Hippocampal formation (tissue), 2 donors: ENCODE measurements at places on chromosomes 3 and 15.

GRCh38 chr3:139108253-139108969 is 63.7 kb upstream of the PRR23C start:
- no peak for DNase-seq

- no peak for DNase-seq
Observed at GRCh38 chr3:57709031-57709430, 16.2 kb upstream of the DENND6A start.

GRCh38 chr3:61569856-61570580 is 8.6 kb downstream of the PTPRG start:
- DNase-seq = no peak

DNA sequence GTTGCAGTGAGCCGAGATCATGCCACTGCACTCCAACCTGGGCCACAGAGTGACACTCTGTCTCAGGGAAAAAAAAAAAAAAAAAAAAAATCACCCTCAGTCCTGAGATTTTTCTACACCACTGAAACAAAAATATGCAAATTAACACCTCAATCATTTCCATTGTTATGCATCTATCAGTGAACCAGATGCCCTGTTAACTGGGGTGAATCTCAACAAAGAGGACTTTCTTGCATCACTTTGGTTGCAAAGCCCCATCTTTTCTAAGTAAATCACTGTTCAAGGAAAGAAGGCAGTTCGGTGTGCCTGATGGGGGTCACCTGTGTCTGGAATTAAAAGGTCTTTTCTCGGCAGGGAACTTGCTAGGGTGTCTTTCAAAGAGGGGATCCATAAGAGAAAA is 421.6 kb downstream of the EPHB1 start:
- DNase-seq = no peak

- DNase-seq = no peak
Observed at GRCh38 chr3:137024348-137024747, 66.6 kb downstream of the IL20RB start.

DNA sequence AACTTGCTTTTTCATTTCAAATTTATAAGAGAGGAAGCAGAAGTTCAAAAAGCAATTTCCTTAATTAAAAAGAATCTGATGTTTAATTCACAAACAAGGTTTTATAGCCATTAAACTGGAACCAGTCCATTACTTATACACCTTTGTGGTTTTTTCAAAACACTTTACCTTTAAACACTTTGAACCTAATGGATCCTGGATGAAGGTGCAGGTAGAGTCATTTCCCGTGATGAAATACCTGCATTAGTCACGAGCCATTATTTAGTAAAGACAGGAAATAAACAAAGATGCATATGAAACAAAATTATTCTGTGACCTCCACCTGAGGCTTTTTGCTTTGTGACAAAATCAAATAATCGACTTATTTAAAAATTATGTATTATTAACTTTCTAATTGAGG is 341.7 kb upstream of the UBE2E2 start:
- DNase-seq = no peak

DNA sequence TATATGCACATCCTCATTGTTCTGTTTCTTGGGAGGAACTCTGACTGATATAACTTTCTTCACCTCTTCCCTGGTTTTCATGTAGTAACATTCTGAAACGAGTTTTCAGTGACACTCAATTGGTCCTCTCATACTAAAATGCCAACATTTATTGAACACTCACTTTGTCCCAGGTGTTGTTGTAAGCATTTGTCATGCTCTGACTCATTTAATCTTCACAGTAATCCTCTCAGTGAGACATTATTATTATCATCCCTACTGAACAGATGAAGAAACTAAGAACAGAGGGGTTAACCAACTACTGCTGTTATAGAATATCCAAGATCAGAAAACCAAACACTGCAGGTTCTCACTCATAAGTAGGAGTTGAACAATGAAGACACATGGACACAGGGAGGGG is 94.1 kb upstream of the MRPL3 start:
- DNase-seq = no peak

- no peak for DNase-seq
Observed at GRCh38 chr3:160856450-160856849, 100.4 kb downstream of the PPM1L start.

- peak; percentile 6 for DNase-seq
Observed at GRCh38 chr15:91534235-91534634, 319.3 kb upstream of the SLCO3A1 start.

DNA sequence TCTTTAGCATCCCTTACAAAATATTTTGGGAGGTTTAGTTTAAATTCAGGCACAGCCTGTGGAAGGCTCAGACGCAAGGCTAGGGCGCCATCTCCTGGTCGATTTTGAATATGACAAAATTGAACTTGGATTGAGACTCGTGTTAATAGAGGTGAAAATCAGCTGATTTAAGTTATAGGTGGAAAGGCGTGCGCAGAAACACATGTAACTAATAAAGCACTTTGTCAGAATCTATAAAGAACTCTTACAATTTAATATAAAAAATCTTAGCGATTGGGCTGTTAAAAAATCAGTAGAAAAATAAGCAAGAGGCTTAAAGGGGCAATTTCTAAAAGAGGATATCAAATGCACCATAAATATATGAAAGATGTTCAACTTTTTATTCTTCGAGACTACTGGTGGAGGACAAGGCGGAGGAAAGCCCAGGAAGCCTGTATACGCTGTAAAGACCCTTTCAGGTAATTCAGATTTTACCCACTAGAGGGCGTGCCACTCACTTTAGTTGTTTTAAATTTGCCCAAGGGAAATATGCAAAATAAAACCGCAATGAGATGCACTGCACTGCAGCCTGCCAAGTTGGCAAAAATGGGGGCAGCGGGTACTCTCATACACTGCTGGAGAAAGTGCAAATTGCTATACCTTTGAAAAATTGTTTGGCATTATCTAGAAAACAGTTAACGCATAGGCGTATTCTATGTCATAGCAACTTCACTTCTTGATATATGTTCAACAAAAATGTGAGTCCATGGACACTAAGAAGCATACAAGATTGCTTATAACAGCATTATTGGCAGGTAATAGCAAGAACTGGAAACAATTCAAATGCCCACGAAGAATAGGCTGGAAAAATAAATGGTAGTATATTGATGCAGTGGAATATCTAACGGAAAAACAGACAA is 64.7 kb downstream of the SLC30A4 start:
- peak; percentile 77 for DNase-seq

GRCh38 chr3:192826214-192827006 is 91.2 kb downstream of the MB21D2 start:
- DNase-seq = no peak

- DNase-seq = no peak
Observed at GRCh38 chr15:70617076-70617910, 146.1 kb downstream of the UACA start.

DNA sequence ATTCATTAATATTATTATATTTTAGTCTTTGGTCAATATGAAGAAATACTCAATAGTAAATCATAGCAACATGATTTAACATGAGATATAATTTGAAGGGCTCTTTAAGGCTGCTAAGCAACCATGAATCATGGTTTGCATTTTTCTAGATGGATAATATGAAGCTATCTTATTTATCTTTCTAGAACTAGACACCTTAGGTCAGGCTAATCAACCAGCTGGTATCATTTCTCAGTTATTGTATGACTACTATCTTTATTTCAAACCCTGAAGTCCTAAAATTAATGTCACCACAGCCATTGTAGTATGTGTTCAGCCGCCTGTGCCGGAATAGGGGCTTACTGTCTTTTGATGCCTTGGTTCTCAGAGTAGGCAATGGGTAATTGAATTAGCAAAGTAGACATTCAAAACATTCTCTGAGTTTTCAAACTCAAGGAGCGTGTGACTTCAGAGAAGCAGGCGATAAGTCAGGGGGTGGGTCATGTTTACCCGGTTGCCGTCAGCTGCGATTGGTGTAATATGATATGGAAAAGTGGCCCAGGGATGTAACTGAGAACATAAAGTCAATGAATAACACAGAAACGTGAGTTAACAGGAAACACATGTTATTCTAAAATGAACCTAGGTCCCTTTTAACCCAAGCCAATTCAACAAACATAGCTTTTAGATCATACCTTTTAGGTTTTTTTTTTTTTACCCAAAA is 93.4 kb upstream of the CTDSPL start:
- DNase-seq = no peak

GRCh38 chr3:108312656-108313055 is 16.3 kb downstream of the HHLA2 start:
- no peak for DNase-seq

DNA sequence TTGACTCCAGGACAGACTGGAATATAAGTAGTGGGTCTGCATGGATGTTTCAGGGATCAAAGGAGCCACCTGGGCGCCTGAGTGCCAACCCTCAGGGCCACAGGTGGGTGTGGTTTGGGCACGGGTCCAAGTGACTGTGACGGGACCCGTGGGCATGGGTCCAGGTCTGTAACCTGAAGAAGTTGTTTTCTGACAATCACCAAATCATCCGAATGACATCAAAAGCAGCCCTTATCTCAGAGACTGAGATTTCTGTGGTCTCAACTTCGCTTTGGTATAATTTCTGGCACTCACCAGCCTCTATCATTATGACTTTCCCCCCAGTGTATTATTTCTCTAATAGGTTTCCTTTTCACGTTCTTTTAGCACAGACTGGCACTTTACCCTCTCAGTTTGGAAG is 24.4 kb downstream of the RLBP1 start:
- no peak for DNase-seq

- DNase-seq = no peak
Observed at GRCh38 chr3:110995461-110996231, 76.0 kb upstream of the NECTIN3 start.

GRCh38 chr3:194828926-194829325 is 143.2 kb downstream of the FAM43A start:
- DNase-seq = no peak

GRCh38 chr15:74201710-74202420 is 722 bp downstream of the STRA6 start:
- DNase-seq = no peak

DNA sequence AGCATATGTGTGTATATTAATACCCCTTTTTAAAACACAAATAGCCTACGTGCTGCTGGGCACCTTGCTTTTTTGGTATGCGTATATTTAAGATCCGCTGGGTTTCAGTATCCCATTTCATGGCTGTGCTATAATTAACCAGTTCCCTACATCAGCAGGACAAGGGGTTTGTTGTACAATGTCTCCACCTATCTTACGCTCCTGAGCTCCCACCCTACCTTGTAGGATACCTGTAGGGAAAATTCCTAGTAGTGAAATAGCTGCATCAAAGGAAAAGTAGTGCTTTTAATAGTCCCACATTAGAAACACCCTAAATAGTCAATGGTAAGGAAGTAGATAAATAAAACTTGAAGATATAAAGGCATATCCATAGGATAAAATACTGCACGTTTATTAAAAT is 1.4 kb downstream of the MAP6D1 start:
- DNase-seq = peak; percentile 32

DNA sequence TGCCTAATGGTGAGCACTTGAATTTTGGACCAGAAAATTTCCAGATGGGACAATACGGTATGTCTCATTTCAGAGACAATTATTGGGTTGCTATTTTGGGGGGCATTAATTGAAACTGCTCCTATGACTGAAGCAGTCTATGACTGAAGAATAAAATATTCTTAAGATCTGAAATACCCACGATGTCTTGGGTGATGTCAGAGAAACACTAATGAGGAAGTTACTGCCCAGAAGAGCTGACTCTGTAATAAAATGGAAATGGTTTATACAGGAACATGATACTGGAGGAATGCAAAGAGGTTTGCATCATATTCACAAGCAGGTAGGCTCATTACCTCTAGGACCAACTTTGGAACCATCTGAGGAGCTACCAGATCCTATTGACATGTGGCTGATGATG is 68.7 kb downstream of the IL12A start:
- no peak for DNase-seq

- DNase-seq = no peak
Observed at GRCh38 chr3:110710603-110711002, 361.0 kb upstream of the NECTIN3 start.

GRCh38 chr15:89502867-89503595 is 6.6 kb upstream of the RHCG start:
- no peak for DNase-seq

GRCh38 chr3:101010296-101010695 is 17.1 kb upstream of the ABI3BP start:
- DNase-seq = no peak

DNA sequence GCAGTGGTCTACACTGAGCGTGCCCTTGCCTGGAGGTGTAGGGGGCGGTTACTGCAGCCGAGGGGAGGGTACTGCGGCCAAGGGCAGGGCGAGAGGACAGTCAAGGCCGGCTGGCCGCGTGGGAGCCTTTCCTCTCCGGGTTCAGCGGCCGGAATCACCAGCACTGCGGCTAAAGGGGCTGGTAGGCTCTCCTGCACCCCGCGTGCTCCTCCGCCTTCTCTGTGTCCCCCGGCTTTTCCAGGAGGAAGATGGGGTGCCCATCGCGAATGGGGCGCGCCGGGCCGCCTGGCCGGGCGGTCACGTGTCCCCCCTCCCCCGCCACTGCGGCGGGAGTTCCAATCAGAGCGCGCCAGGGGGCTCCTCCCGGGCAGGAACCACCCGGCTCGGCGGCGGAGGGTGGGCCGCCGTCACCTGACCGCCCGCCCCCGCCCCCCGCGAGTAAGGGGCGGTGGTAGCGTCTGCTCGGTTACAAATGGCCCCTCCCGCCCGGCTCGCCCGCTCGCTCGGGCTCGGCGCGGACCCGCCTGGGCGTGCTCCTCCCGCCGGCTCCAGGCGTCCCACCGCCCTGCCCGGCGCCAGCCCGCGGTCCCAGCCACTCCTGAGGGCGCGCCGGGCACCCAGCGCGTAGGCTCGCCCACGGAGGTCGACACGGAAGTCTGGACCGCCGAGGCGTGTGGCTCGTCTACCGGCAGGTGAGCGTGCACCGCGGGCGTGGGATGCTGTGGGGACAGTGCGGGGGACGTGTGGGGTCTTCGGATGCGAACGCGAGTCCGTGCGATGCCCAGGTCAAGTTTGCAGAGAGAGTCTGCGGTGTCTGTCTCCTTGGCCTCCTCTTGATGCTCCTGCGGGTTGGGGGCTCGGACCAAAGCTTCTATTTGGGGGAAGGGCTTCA is 242.6 kb upstream of the TOPAZ1 start:
- peak; percentile 58 for DNase-seq

DNA sequence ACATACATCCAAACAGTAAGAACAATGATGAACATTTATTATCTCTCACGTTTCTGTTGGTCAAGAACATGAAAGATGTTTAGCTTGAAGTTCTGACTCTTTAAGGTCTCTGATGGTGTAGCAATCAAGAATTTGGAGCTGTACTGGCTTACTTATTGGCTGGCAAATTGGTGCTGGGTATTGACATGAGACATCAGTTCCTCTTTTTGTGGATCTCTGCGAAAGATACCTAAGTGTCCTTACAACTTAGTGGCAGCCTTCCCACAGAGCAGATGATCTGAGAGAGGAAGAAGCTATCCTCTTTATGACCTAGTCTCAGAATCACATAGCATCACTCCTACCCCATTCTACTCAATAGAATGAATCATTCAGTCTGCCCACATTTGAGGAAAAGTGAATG is 309.8 kb upstream of the DCBLD2 start:
- DNase-seq = no peak
